ACHN (cell line): ENCODE measurements at places on chromosomes 5 and 9.

- no peak for DNase-seq
These were observed 391.6 kb downstream of the TMEM161B start for GRCh38 chr5:87877023-87877422.

DNA sequence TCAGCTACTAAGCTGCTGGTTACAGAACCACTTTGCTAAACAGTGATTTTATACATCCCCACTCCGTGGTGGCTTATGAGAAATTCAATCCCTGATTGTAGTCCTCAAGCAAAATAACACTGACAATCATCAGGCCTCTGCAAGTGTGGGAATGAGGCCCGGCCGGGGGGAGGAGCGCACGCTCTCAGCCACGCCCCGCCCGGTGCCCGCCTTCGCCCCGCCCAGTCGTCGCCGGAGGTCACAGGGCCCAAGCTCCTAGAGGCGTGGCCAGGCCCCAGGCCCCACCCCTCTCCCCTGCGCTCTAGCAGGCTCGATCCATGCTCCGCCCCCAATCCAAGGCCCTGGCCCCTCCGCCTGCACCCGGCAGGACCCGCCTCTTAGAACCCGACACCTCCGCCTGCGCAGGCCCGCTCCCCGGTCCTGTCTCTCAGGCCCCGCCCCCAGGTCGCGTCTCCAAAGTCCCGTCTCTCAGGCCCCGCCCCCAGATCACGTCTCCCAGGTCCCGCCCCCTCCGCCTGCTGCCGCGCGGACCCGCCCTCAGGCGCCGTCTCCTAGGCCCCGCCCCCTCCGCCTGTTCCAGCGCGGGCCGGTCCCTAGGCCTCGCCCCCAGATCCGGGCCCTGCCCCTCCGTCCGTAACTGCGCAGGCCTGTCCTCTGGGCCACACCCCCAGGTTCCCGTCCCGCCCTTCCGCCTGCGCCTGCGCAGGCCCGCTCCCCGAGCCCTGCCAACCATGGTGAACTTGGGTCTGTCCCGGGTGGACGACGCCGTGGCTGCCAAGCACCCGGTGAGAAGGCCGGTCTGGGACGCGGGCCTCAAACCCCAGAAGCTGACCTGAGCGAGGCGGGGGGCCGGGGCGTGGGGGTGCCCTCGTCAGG lies at the start of gene TMEM141:
TSS of gene TMEM141 (plus strand) at position 705 of the 876 bp plus-strand sequence. CDS start at position 732, 27 bp downstream.
- DNase-seq, result peak; percentile 97

DNA sequence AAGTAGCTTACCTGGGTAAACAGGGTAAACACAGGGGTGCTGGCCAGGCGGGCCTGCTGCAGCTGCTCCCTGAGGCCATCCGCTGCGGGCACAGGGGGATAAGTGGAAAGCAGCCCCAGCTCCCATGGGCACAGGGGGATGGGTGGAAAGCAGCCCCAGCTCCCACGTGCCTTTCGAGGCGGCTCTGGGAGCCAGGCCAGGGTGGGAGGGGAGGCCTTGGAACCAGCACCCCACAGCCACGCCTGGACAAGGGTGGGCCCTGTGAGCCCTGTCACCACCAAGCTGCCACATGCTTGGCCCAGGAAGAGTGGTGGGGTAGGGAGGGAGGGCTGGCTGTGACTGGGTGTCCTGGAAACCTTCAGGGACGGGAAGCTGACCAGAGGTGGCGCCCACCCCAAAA lies 7.8 kb upstream of the CARD9 start:
- DNase-seq, result no peak

GRCh38 chr5:139262059-139262741 lies 31.3 kb upstream of the MATR3 start:
- DNase-seq, result no peak

GRCh38 chr5:92560698-92561401 lies 1020.2 kb downstream of the NR2F1-AS1 start:
- peak; percentile 19 for DNase-seq

GRCh38 chr5:119583684-119584083 lies 45.7 kb upstream of the FAM170A start:
- no peak for DNase-seq

- DNase-seq, result no peak
These were observed 38.0 kb downstream of the TMEM161B start for GRCh38 chr5:88230546-88231066.

DNA sequence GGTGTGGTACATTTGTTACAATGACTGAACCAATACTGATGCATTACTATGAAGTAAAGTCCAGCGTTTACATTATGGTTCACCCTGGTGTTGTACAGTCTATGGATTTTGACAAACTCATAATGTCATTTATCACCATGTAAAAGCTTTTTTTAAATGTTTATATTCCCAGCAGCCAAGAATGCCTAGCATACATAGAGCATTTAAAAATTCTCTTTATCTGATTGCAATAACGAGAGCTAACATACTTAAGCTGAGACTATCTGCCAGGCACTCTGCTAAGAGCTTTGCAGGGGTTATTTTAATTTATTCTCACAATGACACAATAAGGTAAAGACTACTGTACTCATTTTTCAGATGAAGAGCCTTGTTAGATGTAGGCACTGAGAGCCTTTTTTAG lies 24.1 kb downstream of the PRDM6 start:
- no peak for DNase-seq

DNA sequence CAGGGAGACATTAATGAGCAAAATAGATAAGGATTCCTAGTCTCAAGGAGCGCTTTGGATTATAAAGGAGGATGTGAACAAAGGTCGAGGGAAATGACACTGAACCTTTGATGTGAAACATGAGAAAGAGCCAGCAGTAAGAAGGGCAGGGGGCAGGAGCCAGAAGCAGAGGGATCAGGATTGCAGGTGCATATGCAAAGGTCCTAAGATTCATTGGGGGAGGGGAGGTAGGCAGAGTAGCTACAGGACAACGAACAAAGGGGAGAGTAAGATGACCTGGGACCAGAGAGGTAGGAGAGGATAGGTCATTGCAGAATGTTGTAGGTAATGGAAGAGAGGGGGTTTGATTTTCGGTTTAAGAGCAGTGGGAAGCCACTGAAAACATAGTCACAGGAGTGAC lies 129.2 kb upstream of the TRPM3 start:
- DNase-seq, result no peak

- no peak for DNase-seq
These were observed 394.4 kb upstream of the ZNF608 start for GRCh38 chr5:125140855-125141254.

DNA sequence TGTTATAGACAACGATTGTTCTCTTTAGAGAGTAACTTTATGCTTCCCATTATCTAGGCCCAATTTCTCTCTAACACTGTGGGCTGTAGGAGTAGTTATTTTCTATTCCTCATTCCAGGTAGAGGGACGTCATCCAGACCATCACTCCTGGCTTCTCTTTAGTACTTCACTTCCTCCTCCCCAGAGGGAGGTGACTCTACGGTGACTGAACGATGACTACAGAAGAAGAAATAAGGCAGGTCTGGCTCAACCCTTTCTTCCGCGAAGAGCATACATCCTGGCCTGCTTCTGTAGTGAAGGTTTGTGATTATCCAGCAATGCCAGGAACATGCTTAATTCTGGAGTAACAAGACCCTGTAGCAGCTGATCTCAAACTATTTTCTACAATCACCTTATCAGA lies 50.8 kb downstream of the HMGCR start:
- DNase-seq, result no peak

DNA sequence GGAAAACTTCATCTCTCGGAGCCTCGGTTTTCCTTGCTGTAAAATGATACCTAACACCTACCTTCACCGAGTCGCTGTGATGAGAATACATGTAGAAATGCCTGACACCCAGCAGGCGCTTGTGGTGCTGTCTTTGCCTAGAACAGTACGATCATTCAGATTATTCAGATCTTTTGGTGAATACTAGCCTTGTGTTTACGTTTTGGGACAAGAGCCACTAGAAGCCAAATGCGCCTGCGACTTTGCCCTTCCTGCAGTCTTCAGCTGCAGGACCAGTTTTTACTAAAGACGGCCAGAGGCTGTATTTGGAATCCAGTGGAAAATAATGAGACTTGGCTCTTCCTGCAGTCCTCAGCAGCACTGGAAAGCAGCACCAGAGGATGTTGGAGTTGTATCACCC lies 189.6 kb downstream of the TRIO start:
- no peak for DNase-seq

DNA sequence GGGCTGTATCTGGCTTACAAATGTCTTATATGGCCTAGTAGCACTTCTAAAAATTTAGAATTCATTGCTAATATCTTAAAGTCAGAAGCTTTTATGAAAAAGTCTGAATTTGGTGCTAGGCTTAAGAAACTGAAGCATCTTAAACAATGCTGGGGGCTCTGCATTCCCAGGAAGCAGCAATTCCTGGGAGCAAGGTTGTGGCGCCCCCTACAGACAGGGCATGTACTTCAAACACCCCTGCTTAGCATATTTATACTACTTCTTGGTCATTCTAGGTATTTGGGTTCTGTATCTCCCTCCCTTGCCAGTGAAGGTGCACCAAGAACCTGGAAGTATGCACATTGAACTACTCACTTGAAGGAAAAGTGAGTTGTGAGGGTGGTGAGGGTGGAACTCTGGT lies 64.6 kb upstream of the GRIA1 start:
- no peak for DNase-seq

DNA sequence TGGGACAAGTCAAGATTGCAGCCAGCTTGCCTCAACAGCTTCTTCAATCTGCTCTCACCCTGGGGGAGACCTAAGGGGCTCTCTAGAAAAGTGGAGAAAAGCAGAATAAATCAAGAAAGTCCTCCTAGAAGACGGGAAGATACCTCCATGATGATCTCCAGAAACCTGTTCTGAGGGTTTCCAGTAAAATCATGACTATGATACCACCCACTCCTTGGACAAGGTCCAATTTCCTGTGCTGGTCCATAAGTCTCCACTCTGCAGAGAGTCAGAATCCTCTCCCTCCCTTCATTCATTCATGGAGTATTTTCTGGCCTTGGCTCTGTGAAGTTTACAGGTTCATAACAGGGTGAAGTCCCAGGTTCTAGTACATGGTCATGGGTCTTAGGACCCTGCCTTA lies 168.6 kb downstream of the SLC12A2 start:
- no peak for DNase-seq

- DNase-seq, result no peak
These were observed 24.8 kb upstream of the TERT start for GRCh38 chr5:1319436-1320256.

GRCh38 chr5:141966275-141966962 lies 2.5 kb upstream of the RNF14 start:
- DNase-seq, result no peak

DNA sequence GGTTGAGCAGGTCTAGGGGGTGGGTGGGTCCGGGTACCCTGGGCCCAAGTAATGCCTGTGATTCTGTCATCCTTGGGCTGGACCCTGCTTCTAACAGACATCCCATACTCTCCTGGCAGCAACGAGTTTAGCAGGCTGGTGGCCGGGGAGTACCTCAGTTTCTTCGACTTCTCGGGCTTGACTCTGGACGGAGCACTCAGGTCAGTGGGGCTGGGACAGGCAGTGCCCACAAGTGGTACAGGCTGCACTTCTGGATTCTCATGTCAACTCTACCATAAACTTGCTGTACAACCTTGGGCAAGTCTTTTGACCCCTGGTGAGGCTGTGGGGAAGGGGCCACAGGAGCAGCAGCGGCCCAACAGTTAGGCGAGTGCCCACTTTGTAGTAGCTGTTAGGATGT lies 21.8 kb downstream of the PSD2 start:
- no peak for DNase-seq

DNA sequence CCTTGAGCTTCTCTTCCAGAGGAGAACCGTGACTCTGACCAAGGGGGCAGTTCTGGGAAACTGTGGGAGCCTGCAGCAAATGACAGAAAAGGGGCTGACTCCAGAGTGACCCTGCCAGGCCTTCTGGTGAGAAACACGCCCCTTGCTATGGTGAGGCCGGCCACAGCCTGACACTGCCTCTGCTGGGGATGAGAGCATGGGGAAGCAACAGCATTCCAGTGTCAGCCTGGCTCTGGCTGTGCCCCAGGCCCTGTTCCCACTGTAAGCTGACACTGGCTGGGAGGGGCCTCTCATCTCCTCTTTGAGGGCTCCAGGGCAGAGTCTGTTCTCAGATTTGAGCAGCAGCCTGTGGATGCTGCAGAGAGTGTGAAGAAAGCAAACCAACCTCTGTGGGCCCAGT lies 180.0 kb upstream of the IL12B start:
- no peak for DNase-seq

DNA sequence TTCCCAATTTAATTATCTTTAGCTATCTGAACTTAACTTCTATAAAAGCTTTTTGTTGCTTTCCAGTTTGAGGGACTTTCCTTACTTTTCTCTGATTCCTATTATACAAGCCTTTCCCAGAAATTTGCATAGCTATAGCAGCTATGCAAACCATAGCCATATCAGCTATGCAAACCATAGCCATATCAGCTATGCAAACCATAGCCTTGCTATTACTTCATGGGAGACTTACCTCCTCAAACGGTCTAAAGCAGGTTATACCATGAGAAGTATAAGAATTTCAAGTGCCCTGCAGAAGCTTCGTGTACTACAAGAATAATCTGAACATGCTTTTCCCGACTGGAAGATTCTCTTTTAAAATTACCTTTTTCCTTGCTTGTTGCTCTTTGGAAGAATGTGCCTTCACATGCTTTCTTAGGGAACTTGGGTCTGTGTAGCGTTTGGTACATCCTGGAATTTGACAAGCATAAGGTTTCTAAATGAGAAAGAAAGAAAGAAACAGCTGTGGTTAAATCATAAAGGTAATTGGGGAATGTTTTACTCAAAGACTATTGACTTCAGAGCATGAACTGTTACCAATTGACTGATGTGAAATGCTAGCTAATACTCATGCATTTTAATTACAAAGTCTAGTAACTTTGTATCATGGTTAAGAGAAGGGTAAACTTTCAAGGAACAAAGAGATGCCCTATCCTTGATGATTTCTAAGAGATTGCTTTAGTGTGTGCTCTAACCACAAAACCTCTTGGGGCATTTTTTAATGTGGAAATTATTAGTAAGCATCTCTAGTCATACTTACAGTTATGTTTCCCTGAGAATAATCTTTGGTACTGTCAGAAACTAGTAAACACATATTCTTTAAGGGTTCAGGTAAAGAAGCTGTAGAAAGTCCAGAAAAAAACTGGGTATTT lies 367.6 kb downstream of the GLIS3 start:
- no peak for DNase-seq

GRCh38 chr9:126860757-126861466 lies 473 bp downstream of the ZBTB34 start:
- peak; percentile 20 for DNase-seq

GRCh38 chr5:6745706-6746222 lies 32.5 kb downstream of the TENT4A start:
- peak; percentile 57 for DNase-seq

DNA sequence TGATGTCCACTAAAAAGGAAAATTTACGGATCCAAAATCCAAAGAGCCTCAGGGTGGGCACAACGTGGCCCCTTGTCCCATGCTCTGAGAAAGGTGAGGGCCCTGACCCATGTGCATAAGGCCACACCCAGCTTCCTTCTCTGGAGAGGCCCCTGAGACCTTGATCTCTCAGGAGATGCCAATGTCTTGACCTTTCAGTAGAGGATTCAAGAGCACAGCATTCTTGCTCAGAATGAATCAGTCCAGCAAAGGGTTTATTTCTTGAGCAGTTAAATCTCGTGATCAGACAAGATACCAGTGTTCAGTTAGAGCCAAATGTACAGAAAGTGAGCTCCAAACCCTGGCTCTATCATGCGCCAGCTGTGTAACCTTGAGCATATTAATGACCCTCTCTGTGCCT lies 115.9 kb upstream of the DAPK1 start:
- DNase-seq, result no peak
